Suppressor macrophage (primary cell): ENCODE measurements at places on chromosomes 11 and 22.

DNA sequence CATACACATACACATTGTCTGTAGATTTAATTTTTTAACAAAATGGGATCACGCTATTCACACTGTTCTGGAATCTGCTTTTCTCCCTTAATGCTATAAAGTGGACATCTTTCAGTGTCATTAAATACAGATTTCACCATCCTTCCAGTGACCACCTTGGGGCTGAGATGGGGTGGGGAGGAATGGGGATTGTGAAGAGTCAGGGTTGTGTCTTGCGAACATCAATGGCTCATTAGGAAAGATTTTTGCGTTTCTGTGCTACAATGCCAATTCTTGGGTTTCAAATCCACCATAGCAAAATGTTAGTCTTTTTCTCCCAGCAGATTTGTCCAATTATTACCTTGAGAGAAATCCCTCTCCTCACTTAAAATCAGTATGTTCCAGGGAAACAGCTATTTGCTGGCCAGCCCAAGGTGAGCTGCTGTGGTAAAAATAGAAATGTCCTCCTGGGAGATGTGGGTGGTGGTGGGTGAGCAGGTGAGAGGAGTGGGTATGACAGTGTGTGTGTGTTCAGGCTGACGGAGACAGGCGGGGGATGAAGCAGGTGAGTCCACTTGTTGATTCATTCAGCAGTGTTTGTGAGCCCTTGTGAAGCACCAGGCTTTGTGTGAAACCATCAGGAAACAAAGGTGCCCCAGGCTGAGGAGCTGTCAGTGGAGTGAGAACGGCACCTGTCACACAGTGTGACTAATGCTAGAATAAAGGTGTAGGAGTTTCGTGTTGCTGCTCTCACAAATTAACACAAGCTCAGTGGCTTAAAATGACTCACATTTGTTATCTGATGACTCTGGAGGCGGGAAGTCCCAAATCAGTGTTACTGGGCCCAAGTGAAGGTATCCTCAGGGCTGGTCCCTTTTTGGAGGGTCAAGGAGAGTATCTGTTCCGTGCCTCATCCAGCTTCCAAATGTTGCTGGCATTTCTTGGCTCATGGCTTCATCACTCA, 1.7 kb upstream of the CBX6 start:
- peak; percentile 22 for DNase-seq

- no peak for DNase-seq
These were observed 127.7 kb upstream of the SESN3 start for GRCh38 chr11:95358511-95359340.

DNA sequence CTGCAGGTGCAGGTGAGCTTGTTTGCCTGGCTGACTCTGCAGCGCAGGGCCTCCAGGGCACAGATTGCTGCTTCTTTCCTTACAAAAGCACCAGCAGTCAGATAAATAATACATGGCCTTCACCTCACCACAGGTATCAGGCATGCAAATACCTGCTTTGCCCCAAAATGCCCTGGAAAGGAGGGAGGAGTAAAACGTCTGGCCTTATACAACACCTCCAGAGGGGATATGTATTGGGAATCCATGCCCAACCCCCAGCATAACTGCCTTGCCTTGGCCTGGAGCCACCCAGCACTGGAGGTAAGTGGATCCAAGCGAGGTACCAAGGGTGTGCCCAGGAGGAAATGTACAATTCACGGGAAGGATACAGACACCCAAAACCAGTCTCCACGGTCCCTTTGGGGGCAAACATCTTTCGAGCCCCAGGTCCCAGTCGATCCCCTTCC, 860 bp downstream of the TMEM184B start:
- DNase-seq: no peak

- no peak for DNase-seq
These were observed 17.0 kb upstream of the FXYD2 start for GRCh38 chr11:117841551-117842031.

GRCh38 chr11:14341968-14342367, 17.0 kb downstream of the RRAS2 start:
- DNase-seq: no peak

GRCh38 chr11:92907671-92908070, 61.8 kb upstream of the MTNR1B start:
- no peak for DNase-seq

GRCh38 chr22:49448526-49448925, 379.1 kb downstream of the BRD1 start:
- no peak for DNase-seq

- no peak for DNase-seq
These were observed 110.8 kb downstream of the ARHGAP8 start for GRCh38 chr22:44862981-44863860.

- no peak for DNase-seq
These were observed 1.5 kb upstream of the GSC2 start for GRCh38 chr22:19151329-19152191.

- no peak for DNase-seq
These were observed 133.2 kb downstream of the APOL5 start for GRCh38 chr22:35850831-35851230.

GRCh38 chr11:119676461-119677020, 52.5 kb downstream of the NECTIN1 start:
- DNase-seq: no peak

- no peak for DNase-seq
These were observed 22.4 kb downstream of the XRRA1 start for GRCh38 chr11:74926304-74927030.

- no peak for DNase-seq
These were observed 15.5 kb upstream of the INSC start for GRCh38 chr11:15099267-15099666.

DNA sequence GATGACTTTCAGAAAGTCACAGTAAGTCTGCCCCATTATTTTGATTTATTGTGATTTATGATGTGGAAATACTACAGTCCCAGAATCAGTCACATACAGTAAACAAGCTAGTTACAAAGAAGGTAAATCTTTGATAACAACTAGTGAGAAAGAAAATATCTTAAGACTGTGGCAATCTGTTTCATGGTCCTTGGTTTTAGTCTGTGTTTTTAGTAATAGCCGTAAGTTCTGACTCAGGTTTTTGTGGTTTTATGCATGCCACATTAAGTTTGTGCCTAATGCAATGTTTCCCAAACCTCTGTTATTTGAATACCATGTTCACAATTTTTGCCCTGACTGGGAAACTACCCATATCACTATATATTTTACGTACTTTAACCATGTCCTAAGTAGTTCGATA, 6.7 kb downstream of the CEP295 start:
- no peak for DNase-seq

DNA sequence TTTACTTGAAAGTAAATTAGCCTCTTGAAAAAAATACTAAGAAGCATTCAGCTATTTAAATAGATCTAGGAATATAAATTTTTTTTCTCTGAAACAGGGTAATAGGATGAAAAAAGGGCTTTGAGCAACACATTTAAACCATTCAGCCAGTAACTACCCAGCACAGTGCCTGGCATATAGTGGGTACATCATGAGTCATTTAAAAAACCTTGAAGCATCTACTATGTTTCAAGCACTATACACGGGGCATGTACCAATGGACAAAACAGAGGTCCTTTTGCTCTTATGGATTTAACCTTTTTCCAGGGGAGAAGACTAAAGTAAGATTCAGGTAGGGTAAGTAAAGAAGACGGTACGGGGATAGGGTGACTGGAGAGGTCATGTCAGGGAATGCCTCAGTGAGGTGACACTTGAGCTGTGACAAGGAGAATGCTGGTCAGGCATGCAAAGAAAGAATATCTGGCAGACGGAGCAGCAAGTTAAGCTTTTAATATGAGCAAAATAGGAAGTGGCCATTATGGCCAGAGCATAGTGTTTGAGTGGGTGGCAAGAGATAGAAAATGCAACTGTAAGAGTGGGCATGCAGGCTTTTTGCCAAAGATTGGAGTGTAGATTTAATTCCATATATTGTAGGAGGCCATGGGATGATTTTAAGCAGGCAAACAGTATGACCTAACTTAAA, 101.1 kb downstream of the HIPK3 start:
- peak; percentile 44 for DNase-seq

DNA sequence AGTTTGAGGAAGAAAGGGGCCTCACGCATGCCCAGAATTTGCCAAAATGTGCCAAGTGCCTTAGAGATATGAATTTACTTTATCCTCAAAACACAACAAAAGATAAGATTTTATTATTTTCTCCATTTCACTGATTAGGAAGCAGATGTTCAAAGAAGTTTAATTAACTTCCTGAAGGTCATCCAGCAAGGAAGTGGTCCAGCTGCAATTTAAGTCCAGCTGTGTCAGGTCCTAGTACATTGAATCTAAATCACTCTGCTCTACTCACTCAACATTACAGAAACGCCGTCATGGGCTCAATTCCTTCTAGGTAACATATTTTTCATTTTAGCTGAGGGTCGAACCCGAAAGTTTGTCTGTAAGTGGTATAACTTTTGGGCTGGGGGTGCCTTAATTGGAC, 115.4 kb downstream of the CCDC34 start:
- no peak for DNase-seq

DNA sequence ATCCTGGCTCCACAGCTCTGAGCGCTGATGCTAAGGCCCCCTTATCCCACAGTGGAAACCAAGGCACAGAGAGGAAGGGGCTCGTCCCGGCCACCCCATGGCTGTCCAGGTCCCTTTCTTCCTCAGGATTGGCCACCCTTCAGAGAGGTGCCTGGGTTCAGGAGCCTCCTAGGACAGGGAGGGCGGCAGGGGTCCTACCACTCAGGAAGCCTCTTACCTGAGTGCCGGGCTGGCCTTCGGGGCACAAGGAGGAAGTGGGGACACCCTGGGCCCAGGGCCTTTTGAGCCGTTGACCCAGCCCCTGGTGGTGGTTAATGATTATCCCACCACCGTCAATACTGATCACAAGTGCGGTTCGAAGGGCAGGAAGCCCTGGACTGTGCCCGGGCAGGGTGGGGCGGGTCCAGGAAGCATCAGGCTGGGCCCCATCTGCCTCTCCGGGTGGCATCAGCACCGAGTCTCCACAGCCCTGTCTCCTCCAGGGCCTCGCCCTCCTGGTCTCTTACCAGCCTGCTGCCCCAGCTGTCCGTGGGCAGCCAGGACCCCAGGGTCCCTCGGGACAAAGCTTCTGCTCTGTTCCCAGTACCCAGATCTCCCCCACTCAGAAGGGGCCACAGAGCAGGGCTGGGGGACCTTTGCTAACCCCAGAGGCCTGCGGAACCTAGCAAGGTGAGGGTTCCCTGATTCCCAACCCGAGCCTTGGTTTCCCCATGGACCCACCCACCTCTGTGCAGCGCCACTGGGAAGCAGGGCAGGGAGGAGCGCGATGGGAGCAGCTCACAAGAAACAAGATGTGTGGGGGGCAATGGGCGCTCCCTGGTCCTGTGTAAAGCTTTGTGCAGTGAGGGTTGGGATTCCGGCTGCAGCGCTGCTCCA, 15.0 kb upstream of the EHD1 start:
- DNase-seq: no peak

DNA sequence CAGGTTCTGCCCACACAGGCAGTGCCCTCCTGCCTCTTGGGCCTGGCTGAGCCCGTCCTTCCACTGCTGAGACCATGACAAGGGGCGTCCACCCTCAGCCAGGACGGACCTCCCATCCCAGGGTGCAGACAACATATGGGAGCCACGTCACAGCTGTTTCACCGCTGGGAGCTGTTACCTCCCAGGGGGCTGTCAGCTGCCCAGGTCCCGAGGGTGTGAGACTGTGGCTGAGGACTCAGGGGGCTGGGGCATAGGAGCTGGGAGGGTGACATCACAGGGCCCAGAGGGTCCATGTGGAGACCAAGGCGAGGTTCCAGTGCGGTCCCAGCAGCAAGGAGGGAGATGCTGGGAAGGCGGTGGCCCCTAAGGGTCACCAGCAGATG, 17.9 kb upstream of the CTSD start:
- DNase-seq: no peak

- no peak for DNase-seq
These were observed 3.2 kb upstream of the PAX6 start for GRCh38 chr11:31814176-31814868.

GRCh38 chr11:90775567-90776165, 552.8 kb upstream of the CHORDC1 start:
- DNase-seq: no peak

DNA sequence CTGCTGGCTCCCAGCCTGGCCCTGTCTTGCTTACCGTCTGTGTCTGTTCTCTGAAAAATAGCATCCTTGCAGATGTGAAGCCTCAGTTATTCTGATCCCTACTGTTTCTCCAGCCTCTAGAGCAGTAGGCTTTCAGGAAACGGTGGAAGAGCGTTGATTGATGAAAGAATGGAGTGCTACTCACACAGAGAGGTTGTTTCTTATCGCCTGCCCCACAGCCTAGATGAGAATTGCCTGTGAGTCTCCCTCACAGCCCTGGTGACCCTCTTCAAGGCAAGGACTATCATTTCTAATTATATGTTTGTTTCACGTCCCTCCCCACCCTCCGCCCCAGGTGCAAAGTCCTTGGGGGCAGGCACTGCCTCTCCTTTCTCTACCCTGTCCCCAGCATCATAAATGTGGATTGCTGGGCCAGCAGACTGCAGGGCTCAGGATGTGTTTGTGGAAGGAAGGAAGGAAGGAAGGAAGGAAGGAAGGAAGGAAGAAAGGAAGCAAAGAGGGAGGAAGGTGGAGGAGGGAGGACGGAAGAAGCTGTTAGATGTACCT, 575.3 kb upstream of the B3GAT1 start:
- no peak for DNase-seq

DNA sequence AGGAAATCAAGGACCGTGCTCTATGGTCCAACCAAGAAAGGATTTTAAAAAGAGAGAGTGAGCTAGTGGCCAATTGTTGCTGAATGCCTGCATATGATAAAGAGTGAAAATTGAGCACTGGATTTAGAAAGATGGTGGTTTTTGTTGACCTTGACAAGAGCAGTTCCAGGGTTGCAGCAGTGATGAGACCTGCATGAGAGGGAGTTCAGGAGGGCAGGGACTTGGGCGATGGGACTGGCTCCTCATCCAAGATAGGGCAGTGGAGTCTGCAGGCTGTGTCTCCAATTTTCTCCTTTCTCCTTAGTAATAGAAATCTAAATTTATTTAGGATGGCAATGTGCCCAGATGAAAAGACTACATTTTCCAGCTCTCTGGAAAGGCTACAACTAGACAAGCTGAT, 94.0 kb upstream of the B3GAT1 start:
- no peak for DNase-seq

DNA sequence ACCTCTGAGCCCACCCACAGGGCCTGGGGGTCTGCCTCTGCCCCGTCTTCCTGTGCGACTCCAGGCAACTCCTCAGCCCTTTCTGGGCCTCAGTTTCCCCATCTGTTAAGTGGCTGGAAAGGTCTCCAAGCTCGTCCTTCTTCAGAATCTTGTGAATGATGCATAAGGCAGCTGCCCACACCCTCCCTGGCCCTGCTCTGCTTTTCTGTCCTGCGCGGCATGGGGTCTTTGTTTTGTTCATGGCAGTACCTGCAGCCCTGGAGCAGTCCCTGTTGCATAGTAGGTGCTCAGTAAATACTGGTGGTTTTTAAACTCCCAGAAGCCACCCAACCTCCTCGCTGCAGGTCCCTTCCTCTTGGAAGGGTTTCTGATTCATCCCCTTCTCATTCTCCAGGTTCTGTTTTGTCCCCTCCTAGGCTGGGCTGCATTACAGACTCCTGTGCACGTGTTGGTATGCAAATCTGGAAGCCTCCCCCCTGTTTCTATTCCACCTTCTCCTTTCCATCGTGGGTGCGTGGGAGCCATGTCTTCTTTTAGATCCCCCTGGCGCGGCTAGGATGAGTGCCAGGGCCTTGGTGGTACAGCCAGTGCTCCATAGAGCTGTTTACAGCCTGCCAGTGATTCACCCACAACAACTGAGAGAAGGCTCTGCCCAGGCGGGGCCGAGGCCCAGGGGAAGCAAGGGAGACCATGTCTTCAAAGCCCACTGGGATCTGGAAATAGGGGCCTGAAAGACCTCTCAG, 19.3 kb upstream of the SYT7 start:
- no peak for DNase-seq
